ENCODE measurements at places on chromosomes 7 and 10.

DNA sequence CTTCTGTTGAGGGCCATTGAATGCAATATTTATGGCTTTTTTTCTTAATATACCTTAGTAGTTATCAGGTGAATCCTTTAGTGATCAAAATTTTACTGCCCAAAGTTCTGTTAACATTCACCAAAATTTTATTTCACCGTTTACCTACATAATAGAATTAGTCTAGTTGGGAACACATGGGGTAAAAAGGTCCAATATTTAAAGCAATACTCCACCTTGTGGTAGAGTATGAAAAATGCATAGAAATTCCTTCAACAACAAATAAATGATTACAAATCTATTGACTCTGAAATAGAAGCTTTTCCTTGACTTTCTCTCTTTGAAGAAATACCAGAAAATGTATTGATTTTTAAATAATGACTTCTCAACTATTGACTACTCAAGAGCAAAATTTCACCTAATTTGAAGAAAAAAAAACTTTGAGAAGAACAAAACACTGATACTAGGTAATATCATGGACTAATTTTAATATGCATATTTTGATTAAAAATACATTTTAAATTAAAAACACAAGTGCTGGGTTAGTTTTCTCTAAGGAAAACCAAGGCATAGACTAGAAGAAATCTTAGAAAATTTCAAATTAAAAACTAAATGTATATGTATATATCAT is 43.3 kb downstream of the POLR1F start:
- no peak for DNase-seq

DNA sequence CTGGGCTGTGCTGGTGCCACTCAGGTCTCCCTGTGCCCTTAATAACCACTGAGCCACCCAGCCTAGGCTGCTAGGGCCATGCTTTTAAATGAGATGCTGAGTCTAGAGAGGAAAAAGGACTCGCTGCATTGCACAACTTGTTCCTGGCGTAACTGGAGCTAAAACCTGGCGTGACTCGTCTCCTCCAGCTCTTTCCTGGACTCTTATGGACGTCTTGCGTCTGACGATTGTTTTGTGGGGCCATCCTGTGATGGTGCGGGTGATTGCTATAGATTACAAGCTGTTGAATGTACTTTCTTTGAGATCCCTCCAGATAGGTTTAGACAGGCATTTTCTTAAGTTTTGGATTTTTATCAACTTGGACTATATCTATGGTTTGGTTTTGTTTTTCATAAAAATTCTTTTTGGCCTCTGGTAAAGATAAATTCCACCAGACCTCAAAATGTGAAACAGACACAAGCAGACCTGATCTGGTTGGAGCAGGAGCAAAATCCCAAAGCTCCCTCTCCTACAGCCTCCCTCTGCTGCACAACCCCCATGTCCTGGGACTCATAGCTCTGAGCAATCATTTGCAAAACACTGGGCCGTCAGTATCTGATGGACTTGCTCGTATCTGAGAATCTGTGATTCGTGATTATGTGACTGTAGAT is 230.3 kb downstream of the ARHGAP12 start:
- no peak for DNase-seq

DNA sequence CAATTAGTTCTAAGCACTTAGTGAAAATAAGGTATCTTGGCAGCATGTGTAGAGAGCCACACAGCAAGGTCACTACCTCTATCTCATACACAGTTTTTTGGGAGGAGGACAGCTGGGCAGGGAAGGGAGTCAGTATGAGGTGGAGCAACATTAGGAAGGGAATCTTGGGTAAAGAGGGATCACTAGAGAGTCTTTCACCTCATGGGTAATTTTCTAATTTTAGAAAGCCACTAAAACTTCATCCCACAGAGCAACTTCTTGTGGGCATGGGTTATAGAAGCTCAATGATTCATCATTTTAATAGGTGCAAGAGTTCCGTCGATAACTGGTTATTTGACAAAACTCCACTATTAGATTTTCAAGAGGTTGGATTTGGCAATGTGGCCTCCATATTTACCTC is 2.5 kb downstream of the NRAP start:
- DNase-seq = no peak

GRCh38 chr7:147809786-147810185 is 780.8 kb upstream of the C7orf33 start:
- no peak for DNase-seq

GRCh38 chr10:70281609-70282008 is 2.2 kb downstream of the NPFFR1 start:
- no peak for DNase-seq

- no peak for DNase-seq
These were observed 753.3 kb downstream of the GRM8 start for GRCh38 chr7:126499481-126499880.

DNA sequence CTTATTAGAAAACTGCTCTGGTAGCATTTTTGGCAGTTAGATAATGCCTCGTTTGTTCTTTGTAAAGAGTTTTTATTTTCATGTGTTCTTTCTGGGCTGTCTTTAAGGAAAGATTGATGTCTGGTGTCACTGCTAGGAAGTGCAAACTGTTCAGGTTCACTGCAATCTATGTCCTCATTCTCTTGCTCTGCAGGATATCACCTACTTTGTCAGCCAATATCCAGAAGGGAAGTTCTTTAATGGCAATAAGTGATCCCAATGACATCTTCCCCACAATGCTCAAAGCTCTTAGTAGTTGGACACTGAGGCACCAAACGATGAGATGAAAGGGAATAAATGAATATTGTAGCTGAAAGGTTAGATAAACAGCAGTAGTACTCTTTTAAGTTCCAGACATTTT is 115.1 kb downstream of the AGMO start:
- DNase-seq = no peak

- DNase-seq = no peak
These were observed 192.8 kb downstream of the GPAM start for GRCh38 chr10:111990734-111991133.

- DNase-seq = no peak
These were observed 13.0 kb downstream of the HNRNPA2B1 start for GRCh38 chr7:26187380-26188205.

DNA sequence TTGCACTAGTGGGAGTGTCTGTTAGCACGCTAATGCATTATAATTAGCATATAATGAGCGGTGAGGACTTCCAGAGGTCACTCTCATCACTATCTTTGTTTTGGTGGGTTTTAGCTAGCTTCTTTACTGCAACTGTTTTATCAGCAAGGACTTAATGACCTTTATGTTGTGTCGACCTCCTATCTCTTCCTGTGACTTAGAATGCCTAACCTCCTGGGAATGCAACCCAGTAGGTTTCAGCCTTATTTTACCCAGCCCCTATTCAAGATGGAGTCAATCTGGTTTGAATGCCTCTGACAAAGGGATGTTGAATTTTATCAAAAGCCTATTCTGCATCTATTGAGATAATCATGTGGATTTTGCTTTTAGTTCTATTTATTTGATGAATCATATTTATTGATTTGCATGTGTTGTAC is 22.5 kb upstream of the ZNF518A start:
- DNase-seq = no peak

DNA sequence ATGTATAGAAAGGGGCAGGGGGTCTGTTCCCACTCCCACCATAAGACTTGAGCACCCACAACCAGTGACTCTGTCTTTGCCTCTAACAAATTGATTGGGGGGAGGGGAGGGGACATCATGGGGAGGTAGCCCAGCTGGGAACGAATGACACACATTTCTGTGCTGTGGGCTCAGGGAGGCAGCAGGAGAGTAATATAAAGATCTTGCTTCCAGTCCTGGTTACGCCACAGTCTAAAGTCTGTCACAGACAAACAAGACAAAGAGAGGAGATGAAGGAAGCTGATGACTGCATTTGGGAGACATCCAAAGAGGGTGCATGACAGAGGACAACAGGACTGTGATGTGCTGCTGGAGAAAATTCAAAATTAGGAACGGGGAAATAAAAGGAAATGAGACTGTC is 153.9 kb downstream of the ACTR3B start:
- DNase-seq = no peak

DNA sequence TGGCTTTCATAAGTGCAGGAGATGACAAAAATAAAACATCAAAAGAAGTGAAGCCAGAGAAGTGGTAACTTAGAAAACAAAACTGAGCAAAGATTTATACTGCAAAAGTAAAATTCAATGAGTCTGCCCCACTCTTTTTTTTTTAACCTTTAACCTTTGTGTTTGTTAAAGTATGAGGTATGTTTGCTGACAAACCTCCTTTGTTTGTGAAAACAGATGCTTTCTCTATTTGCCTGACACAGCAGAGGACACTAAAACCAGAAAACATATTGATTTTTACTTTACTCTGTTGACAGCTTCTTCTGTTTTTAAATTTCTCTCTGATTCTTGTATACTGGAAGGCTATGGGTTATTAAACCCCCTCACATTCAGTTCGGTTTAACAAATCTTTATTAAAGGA is 57.6 kb downstream of the SGMS1 start:
- DNase-seq = no peak

DNA sequence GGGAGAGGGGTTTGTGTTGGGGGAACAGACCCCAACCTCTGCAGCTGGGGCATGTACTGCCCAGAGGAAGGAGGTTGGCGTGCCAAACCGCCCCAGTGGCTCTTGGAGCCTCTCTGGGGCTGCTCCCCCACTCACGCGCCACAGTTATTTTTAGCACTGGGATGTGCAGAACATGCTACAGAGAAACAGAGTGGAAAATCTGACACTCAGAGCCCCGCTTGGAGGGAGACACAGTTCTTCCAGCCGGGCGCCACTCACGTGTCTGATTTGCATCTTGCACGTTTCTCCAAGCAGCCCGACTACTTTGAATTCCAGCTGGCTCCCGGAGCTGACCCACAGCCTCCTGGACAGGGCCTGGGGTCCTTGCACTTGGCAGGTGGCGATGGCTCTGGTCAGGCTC is 182.0 kb downstream of the RPS24 start:
- DNase-seq = no peak

DNA sequence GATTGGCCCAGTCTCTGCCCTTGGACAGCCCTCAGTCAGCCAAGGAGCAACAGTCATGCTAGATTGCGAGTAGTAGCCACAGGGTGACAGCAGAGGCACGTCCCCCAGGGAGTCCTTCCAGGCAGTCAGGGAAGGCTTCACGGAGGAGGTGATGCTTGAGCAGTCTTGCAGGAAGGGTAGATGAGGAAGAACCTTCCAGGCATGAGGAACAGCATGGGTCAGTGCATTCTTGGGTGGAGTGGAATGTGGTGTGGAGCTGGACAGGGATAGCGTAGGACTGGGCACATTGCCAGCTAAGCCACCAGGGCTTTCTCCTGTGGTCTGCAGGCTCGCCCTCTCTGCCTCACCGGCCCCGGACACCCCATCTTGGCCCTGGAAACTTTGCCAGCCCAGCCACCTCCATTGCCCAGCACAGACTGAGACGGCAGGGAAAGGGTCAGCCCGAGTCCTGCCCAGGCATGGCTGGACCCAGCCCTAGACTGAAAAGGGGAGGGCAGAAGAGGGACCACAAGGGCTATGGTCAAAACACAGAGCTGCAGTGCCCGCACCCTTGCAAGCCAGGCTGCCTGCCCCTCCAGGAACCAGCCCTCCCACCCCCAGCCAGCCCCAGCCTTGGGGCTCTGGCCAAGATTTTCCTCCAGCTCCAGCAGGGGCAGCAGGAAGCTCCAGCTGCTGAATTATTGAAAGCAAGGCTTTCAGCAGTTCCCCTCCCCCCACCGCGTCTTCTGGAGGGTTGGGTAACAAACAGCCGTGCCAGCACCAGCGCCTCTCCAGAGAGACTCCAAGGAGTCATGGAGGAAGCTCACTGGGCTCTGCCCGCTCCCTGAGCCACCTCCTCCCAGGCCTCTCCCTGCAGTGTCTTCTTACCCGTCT is 18.7 kb downstream of the SRRM3 start:
- DNase-seq = no peak
